NCI-H69 (cell line): ENCODE measurements at places on chromosomes 1 and 21.

GRCh38 chr1:228364068-228364705, 42.4 kb downstream of the TRIM11 start:
- DNase-seq = no peak

DNA sequence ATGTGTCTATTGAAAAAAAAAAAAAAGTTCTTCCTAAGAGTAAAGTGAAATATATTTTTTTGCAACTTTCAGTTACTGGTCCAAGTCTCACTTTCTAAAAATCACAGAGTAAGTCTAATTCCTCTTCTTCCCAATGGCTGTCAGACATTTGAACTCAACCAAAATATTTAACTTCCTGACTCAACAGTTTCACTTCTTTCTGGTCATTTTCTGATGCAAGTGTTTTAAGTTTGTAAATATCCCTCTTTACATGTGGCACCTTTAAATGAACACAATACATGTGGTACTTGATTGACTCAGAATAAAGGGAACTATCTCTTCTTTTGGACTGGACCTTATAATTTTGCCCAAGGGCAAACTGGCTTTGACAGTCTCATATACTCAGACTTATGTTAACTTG, 76.7 kb downstream of the ASH1L start:
- DNase-seq = peak; percentile 18

DNA sequence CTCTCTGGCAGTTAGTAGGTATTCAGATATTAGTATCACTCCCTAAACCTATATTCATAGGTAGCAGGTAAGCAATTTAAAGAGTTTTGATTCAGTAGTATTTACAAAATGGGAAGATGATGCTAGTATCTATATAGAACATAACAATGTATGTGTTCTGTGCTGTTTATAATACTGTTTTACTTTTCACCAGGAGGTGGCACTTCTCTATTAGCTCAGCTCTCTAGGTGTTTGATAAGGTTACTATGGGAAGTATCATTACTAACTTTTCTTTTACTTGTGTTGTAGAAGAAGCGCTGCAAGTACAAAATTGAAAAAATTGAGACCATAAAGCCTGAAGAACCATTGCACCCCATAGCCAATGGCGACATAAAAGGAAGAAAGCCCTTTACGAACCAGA, 49.4 kb upstream of the FASLG start:
- no peak for DNase-seq

DNA sequence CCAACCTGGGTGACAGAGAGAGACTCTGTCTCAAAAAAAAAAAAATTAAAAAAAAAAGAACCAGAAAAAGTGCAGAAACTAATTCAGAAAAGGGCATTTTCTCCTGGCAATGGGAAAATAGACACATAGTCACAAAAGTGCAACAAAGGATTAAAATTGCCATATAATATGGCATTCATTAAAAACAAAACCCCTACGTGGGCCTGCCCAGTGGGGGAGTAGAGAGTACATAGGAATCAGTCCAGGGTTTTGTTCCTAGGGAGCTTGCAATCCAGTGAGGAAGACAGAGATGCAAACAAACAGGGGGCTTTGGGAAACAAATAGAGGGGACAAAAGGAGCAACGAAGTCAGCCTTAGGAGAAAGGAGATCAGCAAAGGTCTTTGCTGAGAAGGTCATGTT, 4.5 kb upstream of the TRABD2B start:
- peak; percentile 12 for DNase-seq

DNA sequence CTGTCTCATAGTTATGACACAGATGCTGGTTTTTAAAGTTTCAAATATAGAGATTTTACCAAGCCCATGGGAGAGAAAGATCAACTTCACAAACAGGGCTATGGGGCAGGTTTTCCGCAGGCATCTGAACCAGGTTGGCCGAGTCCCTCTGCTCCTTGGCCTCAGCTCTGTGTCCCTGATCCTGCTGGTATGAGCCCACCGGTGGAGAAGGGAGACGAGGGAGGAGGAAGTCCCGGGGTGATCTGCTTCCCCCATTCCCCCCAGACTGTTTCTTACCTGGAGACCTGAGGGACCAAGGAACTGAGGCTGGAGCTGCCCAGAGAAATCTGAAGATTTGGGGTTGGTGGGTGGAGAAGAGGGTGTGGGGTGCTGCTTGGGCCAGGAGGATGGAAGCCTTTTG, 28.9 kb upstream of the BTG2 start:
- no peak for DNase-seq

- peak; percentile 70 for DNase-seq
Observed at GRCh38 chr1:228463559-228464455, 23.4 kb upstream of the RNF187 start.

DNA sequence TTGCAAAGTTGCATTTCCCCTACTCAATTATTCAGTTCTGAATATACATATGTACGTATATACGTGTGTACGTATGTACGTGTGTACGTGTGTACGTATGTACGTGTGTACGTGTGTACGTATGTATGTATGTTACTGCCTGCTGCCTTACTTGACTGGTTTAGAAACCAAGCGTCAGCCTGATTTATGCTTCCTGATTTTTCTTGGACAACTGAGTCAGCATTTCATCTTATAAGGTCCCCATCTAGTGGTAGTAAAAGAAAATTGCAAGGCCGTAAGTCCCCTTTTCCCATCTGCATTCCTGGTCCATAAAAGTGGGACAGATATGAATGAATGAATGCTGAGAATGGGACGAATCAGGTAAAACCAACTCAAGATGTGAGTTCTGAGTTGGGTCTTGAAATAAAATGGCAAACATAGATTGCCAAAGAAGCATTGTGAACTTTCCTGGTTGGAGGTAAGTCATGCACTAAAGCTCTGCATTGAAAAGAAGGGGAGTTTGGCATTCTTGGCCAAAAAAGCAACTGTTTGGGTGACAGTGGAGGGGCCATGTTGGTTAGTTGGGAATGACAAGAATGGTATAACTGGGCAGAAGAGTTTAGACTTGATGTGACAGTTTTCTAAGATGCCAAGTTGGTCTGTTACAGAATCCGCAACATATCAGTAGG, 76.4 kb upstream of the DNAH14 start:
- DNase-seq = peak; percentile 31

- DNase-seq = no peak
Observed at GRCh38 chr1:152906023-152906565, 2.3 kb upstream of the IVL start.

DNA sequence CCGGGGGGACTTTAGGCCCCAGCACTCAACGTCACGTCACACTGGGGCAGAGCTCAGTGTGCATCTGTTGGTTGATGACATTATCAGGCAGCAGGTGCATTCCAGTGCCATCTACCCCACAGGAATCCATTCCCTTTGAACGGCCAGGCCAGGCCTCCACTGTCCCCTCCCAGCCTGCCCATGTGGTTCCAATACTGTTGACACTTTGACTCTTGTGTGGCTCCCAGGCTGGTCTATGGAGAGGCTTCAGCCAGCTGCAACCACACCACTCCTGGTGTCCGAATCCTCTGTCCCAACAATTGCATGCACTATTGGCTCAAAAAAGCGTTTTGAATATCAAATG, 92.0 kb upstream of the SIM2 start:
- no peak for DNase-seq

DNA sequence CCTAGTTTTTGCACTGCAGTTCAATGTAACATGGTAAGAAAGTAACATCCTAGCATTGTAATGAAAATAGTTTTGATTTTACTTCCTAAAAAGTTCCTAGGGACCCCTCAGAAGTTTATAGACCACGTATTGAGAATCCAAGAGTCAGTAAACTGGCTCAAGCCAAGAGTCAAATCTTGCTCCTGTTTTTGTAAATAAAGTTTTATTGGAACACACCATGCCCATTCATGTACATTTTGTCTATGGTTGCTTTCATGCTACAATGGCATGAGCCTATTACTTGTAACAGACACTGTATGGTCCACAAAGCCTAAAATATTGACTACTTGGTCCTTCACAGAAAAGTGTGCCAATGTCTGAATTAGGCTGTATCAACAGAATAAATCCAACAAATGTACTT, 301.0 kb downstream of the LMO4 start:
- no peak for DNase-seq

DNA sequence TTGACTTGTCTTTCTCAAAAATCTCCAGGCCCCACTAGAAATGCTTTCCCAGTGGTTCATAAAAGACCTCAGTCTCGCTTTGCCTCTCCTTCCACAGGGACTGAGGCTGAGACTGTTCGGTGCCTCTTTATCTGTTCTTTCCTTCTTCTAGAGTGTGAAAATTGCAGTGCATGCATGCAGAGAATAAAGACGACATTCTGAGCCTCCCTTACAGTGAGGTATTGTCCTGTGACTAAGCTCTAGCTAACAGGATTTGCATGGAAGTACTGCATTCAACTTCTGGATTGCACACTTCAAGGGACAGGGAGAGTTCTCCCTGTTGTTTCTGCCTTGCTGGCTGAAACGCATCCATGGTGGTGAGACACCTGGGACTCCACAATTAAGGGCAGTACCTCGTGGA, 69.1 kb downstream of the COLGALT2 start:
- DNase-seq = no peak

GRCh38 chr1:22262583-22262982, 119.7 kb upstream of the WNT4 start:
- peak; percentile 88 for DNase-seq

DNA sequence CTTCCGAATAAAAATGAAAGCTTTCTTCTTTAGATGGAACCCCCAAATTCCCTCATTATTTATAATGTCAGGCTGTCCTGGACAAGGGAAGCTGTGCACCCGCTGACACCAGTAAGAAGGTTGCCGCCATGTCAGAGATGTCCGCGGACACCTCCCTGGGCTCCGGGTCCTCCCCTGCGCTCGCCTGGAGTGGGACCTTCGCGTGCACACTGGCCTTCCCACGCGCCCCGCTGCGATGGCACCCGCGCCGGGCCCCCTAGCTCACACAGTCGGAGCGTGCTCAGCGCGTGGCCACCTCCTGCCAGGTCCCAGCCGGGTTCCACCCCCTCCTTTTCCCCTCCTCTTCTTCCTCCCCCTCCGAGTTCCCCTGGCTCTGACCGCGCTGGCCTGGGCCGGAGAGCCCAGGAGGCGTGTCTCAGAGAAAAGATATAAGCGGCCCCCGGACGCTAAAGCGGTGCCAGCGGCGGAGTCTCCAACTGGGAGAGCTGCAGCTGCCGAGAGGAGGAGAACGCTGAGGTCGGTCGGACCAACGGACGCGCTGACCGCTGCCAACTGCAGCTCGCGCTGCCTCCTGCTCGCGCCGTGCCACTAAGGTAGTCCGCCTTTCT, at the start of gene G0S2:
TSS of gene G0S2 (plus strand) at position 456 of the 608 bp plus-strand sequence. CDS start 273 bp downstream, outside the sequence.
- DNase-seq = peak; percentile 74

GRCh38 chr1:2301607-2302291, 73.6 kb downstream of the SKI start:
- DNase-seq = no peak

DNA sequence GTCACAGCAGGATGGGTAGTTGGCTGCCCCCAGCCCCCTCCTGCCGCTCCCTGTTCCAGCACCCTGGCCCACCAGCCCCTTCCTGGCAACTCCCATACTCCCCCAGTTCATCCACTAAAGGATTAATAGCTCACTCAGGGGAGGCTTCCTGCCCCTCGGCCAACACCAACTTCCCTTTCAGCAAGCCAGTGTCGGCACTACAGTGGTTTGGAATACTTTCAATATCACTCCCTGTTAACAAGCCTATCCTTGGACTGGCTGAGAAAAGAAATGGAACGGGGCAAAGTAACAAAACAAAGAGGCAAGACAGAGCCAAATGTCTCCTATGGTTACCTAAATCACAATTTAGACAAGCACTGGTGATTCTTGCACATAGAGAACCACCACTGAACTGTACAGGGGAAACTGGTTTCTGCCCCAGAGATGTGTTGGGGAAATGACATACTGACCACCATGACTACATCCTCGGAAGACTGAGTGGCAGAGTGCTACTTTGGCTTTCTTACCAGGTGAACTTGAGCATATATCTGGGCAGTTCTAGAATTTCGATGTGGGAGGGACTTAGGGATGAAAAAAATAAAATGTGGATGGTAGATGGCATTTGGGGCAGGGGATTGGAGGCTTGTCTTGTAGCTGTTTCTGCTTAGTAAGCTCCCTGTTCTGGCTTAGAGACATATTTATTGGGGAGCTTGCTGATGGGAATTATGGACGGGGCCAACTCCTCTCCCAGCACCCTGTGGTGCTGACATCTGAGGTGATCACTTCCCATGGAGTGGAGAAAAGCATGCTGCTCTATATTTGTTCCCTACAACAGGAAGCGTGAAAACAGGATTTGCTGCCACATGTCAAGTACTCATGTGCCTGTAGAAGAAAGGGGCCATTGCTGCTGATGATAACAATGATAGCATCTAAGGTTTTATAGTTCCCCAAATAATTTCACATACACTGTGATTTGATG, 7.1 kb upstream of the CAPN2 start:
- DNase-seq = peak; percentile 23

GRCh38 chr1:175735144-175735543, 8.3 kb downstream of the TNR start:
- no peak for DNase-seq

DNA sequence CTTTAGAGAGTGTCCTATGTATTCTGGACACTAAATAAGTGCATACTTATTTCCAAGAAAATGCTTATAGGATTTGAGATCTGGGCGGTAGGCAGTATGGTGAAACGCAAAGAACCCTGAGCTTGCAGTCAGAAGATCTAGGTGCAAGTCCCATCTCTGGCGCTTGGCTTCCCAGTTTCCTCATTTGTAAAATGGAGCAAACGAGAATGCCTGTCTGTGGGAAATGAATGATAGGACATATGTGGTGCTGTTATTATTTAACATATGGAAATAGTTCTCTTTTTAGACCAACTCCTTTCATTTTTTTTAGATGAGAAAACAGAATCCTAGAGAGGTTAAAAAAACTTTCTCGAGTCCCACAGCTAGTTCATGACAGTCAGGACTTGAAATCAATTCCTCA, 25.2 kb upstream of the ROR1 start:
- no peak for DNase-seq

DNA sequence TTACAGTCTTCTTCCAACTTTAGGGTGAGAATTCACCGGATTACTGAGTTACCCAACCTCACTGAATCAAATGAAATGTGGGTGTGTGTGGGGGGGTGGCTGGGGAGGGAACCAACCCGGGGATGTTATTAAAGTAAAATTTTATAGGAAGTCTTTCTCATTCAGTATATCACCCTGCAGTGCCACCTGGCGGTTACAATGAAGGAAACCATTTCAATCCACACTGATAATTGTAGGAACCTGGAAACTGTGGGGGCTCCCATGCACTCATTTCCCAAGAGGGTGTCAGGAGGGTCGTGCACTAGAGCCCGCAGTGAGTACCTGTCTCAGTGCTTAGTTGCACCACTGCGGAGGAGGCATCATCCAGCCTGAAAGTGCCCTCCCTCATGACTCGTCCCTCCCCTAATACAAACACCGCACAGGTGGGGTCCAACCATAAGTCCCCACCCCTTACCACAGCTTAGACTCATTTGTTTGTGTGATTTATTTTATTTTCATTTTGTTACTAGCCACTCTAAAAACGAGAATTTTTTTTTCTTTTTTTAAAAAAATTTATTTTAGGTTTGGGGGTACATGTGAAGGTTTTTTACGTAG, 29.1 kb upstream of the IGSF5 start:
- peak; percentile 75 for DNase-seq

- peak; percentile 6 for DNase-seq
Observed at GRCh38 chr1:59179673-59180072, 117.2 kb upstream of the FGGY start.
